ENCODE measurements at places on chromosomes 4 and X.

GRCh38 chrX:2423899-2424298 is 76.9 kb downstream of the DHRSX start:
- no peak for DNase-seq

GRCh38 chr4:26420913-26421312 is 69.4 kb downstream of the CCKAR start:
- no peak for DNase-seq

GRCh38 chr4:15444276-15444675 is 16.4 kb downstream of the C1QTNF7 start:
- DNase-seq, result no peak

- peak; percentile 86 for DNase-seq
Observed at GRCh38 chr4:132572210-132572609, 576.9 kb upstream of the PCDH10 start.
